ENCODE measurements at places on chromosomes 6 and 20.

- no peak for DNase-seq
Measured at GRCh38 chr6:96236471-96236870, 220.7 kb downstream of the FUT9 start.

GRCh38 chr6:95578106-95578410 is 723 bp downstream of the MANEA start:
- no peak for DNase-seq

DNA sequence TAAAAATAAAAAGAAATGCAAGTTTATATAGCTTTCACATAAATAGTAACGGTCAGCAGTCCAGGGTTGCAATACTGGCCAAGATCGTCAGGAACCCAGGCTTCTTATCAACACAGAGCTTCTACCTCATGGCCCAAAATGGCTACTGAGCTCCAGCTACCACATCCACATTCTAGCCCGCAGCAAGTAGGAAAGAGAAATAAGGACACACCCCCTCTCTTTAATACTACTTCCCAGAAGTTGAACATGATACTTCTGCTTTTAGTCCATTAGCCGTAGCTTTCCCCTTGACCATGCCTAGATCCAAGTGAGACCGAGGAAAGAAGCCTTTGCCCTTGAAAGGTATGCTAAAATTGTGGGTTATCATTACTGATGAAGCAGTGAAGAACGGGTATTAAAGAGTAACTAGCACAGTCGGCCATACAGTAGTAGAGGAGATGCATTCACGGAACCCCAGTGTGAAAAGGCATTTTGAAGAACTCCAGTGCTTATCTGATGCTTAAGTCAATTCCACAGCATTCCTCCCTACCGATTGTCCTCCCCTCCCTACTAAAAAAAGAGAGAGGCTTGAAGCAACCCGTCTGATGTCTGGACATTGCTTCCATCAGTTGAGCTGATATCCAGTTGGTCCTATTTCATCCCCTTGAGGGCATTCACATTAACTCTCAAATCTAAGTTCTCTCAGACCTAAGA is 226.9 kb upstream of the RREB1 start:
- no peak for DNase-seq

DNA sequence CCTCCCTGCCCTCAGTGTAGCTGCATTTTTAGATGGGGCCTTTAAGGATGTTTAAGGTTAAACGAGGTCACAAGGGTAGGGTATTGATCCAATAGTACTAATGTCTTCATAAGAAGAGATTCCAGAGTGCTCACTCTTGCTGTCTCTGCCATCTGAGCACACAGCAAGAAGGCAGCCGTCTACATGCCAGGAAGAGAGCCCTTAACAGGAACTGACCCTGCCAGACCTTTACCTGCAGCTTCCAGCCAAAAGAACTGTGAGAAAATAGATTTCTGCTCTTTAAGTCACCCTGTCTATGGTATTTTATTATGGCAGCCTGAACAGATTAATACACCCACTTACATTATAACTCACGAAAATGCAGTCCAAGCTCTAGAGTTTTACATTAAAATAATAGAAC is 685.3 kb upstream of the MARCKS start:
- no peak for DNase-seq

DNA sequence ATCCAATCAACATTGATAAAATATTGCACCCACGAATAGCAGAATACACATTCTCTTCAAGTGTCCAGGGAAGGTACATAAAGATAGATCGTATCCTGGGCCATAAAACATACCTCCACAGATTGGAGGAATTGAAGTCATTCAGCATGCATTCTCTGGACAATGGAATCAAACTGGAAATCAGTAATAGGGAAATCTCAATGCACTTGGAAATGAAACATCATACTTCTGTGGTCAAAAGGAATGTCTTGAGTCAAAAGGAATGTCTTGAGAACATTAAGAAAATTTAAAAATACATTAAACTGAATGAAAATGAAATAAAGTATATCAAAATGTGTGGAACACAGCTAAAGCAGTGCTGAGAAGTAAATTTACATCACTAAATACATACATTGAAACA is 138.8 kb downstream of the TFAP2A start:
- peak; percentile 33 for DNase-seq

DNA sequence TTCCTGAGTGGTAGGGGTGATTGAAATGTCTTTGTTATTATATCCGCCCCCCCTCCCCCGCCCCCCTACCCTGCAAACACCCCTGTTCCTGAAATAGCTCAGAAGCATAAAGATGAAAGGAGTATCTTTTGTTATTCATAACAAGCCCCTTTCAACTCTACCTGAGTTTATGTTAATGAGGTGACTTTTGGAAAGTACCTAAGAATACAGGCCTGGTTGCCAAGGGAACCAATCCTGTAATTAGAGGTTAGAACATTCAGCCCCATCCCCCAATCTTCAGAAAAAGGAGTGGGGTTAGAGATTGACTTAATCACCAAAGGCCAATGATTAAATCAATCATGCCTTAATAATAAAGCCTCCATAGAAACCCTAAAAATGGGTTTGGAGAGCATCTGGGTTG is 979.2 kb upstream of the GJE1 start:
- DNase-seq, result no peak

DNA sequence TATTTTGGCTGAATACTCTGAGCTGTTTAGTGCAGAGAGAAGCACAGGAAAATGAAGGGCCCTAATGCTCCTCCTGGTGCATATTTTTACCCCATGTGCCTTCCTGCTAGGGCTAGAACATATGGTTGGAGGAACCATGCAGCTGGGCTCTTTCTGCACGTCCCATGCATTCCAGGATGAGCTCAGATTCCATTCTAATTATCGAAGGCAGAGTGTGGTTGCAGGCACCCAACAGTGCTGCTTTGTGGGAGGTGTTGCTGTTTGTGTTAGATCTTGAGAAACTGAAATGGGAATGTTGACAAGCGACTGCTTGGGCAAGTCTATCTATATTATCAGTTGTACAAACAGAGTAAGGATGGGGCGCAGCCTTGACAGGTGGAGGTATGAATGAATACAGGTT is 419.5 kb downstream of the DHX35 start:
- DNase-seq, result no peak

DNA sequence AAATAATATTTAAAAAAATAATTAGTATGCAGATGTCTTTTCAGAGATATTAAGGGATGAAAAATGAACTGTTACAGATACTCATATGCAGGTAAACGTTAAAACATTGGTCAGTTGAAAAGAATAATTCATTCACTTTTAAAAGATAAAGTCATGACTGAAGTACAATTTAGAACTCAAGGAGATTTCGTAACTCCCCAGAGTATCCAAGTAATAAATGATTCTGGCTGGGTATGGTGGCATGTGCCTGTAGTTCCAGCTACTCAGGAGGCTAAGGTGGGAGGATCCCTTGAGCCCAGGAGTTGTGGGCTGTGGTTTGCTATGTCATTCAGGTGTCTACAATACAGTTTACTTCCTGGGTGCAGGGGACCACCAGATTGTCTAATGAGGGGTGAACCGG is 122.3 kb upstream of the TMEM181 start:
- DNase-seq, result no peak

DNA sequence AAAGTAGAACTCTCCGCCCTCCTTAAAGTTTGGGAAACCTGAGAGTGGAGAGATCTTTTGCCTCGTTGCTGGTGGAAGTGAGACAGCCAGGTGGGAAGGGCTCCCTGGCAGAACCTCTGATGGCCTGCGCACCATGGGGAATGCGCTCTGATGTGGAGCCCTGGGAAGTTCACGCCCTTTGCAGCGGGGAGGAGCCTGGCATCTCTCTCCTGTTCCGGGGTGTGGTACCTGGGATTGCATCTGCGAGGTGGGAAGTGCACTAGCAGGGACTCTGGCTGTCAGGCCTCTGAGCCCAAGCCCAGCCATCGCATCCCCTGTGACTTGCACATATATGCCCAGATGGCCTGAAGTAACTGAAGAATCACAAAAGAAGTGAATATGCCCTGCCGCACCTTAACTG is 159.8 kb downstream of the AKAP7 start:
- DNase-seq, result no peak

DNA sequence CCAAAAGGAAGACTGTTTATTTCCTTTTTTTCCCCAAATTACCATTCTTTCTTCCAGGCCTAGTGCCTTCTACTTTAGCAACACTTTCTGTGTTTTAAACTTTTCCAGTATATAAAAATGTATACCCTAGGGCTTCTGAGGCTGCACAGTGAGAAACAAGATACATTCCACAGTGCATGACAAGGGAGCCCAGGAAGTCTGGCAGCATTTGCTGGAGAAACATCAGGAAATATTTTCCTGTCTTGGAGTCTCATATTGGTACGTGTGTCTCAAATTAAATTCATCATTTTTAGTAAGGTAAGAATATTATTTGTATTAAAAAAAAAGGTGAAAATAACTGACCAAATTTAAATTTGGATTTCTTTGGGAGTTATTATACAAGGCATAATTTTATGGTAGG is 662.6 kb downstream of the RFPL4B start:
- DNase-seq, result no peak

- DNase-seq, result no peak
Measured at GRCh38 chr6:5275497-5275896, 14.2 kb downstream of the FARS2 start.

- DNase-seq, result no peak
Measured at GRCh38 chr6:21325201-21325856, 268.2 kb upstream of the SOX4 start.

DNA sequence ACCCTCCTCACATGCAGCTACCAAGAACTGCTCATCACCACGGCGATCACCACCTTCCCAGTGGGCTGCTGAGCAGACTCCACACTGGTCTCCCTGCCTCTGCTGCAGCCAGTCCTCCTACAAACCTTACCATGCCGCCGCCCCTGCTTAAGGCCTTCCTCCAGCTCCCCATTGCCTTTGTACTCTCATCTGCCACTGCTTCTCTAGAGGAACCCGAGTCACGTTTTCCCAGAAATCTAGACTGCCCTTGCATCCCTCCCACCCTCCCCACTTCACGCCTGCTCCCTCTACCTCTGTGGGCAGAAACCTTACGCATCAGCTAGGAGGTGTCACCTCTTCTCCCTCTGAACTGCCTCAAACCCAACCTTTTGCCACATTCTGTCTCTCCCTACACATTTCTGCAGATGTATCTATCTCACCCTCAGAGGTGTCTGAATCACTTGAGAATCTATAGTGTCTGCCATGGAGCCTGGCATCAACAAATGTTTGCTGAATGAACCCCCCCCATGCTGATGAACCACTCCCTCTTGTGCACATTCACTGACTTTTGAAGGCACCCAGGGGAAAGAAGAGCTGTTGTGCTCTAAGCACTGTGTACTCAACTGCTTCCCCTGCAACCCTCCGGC is 4.3 kb downstream of the E2F1 start:
- DNase-seq, result no peak

DNA sequence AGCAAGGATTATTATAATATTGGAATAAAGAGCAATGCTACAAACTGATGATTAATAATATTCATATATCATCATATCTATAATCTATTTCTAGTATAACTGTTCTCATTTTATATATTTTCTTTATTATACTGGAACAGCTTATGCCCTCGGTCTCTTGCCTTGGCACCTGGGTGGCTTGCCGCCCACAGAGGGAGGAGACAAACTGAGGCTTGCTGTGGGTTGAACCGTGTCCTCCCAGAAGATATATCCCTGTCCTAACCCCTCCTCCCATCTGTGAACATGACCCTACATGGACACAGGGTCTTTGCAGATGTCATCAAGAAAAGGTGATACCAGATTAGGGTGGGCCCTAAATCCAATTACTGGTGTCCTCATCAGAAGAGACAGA is 4.7 kb downstream of the RNASET2 start:
- DNase-seq, result no peak

DNA sequence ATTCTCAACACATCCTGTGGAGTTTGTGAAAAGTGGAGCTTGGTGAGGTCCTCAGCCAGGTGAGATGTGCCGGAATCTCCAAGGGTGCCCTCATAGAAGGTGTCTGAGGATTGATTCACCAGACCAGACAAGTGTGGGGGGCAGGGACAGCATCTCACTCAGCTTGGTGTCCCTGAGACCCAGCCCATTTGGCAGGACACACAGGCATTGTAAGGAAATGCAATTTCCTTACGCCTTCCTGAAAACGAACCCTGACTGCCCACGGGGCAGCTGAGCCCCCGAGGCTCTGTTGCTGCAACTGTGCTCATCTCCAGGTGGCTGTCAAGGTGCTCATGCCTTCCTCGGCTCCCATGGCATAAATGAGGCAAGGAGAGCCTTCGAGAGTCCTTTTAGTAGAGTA is 33.4 kb downstream of the FOXC1 start:
- no peak for DNase-seq

- no peak for DNase-seq
Measured at GRCh38 chr6:37514321-37514771, 14.7 kb upstream of the CCDC167 start.

GRCh38 chr20:63498960-63499337 is at the start of gene EEF1A2:
Gene EEF1A2, minus strand, starts transcription at chr20:63499083. Its CDS starts 1,320 bp downstream, at chr20:63497763.
- DNase-seq, result no peak

DNA sequence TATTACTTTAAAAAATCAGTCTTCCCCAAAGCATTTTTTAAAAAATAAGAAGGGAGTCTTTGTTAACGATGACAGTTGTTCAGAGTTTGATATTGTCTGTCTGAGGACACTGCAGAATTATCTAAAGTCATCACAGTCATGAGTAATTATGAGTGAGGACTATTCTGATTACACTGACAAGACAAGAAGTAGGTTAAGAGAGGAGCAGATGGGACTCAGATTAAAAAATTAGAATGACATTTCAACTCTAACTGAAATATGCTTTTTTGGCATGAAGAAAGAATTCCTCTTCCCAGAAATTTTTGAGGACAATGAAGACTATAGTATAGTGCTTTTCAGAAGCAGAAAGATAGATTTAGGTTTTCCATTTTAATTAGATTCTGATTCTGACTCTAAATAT is 456.5 kb downstream of the EPHA7 start:
- no peak for DNase-seq

DNA sequence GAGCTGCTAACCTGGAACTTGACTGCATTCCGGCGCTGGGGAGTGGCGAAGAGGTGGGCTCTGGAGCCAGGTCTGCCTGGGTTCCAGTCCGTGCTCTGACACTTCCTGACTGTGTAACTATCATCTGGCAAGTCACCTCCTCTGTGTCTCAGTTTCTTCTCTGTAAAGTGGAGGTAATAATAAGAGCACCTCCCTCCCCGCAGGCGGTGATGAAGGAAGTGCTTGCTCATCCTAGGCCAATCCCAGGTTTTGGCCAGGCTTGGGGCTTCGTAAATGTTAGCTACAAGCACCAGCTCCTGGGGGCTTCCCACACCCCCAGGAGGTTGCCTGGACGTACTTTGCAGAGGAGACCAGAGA is 32.8 kb downstream of the SNAI1 start:
- DNase-seq, result no peak

DNA sequence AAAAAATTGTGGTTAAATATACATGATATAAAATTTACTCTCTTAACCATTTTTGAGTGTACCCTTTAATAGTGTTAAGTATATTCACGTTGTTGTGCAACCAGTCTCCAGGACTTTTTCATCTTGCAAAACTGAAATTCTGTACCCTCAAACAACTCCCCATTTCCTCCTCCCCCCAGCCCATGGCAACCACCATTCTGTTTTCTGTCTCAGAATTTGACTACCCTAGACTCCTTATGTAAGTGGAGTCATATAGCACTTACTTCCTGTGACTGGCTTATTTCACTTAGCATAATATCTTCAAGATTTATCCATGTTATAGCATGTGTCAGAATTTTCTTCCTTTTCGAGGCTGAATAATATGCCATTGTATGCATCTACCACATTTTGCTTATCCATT is 5.1 kb downstream of the VPS16 start:
- DNase-seq, result no peak
